ENCODE measurements at places on chromosomes 13 and 19.
A peak's percentile ranks its signal among the peaks of the same experiment; 100 is the strongest.

DNA sequence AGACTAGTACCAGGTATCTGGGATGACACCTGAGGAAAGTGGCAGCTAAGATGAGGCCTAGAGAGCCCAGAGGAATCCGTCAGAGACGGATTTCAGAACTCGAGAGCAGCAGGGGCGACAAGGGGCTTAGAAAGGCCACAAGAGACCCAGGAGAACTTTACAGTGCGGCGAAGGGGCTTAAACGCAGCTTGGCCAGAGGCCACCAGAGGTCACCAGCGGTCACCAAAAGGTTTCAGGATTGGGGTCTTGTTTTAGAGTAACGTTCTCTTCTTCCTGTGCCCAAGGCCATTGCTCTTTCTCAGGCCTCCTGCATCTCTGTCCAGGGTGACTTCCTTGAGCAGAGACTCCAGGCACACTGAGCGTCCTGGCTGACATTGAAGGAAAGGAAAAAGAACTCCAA, 2.2 kb downstream of the ZSCAN22 start:
- DNase-seq: no peak

GRCh38 chr19:38543807-38544568, 73.8 kb downstream of the MAP4K1 start:
- DNase-seq: peak; percentile 57

GRCh38 chr19:17240062-17240752, 5.5 kb downstream of the NR2F6 start:
- no peak for DNase-seq

GRCh38 chr19:38900743-38901190, 998 bp downstream of the NFKBIB start:
- DNase-seq: no peak

GRCh38 chr13:108877300-108877699, 247.9 kb downstream of the MYO16 start:
- DNase-seq: no peak

DNA sequence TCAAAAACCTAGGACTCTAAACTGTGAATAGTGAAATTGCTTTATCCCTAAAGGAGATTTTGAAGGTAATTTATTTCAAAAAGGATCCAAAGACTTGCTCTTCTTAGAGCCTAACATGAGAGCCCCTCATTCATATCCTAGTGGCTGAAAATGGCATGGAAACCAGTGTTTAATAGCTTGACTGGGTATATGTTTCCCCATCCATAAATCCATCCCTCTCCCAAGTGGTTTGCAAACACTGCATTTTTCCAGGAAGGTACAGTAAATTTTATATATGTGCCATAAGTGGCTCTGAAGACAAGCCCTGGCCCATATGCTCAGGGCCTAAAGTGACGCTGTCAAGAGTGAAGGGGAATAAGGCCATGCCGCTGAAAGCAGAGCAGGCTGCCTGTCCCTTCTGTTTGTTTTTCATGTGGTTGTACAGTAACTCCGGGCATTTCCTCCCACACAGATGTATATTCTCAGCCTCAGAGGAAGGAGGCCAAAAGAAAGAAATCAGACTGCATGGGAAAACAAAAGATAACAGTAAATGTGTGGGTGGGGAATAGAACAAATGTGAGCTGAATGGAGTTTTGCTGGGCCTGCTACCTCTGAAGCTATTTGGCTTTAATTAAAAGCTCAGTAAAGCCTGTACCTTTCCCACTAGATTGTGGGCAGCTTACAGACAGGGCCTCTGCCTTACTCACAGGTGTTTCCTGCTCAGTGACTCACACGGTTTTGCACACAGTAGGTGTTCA, 181.9 kb downstream of the PCDH9 start:
- no peak for DNase-seq

DNA sequence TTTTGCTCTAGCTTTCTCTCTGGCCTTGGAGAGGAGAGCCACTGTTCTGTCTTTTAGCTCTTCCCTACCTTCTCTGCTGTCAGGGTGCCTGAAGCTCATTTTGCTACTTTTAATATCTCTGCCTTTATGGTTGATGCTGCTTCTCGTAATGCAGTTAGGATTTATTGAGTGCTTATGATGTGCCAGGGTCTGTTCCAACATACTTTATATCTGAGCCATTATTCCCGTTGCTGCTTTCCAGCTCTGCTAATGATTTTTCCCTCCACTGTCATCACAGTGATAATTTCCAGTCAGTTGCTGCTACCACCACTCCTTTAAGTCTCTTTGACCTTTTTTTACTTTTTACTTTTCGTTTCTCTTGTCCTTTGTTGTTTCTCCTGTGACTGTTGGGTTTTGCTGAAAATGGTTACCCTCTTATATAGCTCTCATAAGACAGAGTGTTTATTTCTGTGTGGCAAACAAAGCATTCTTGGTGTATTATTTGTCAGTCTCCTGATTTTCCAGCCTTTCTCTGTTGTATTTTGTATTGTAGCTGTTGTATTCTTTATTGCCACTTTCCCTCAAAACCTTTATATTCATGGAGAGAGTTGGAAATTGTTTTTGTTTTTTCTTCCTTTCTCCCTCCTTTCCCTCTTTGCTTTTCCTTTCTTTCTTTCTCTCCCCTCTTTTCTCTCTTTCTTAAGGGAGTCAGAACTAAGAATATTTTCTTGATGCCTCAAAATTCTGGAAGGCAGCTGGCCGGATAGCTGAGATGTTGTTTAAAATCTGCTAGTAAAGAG, 37.4 kb downstream of the COG6 start:
- no peak for DNase-seq

GRCh38 chr13:97498419-97498818, 64.5 kb downstream of the RAP2A start:
- DNase-seq: no peak

DNA sequence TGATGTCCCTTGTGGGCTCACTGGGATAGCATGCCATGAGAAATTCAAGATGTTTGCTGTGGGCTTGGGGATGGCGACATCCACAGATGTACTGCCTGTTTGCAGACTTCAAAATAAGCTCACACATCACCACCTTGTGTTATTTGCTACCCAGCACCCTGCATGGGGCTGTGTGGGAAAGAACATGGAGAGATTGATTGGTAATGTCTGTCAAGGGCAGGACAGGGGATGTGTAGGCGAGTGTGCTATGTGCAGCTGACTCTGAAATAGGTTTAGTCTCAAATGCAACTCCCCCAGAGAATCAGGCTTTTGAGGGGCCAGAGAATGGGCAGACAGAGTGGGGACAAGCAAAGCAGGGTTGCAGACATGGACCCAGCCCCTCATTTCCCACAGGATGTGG, 24.7 kb downstream of the PNPLA6 start:
- DNase-seq: no peak

GRCh38 chr19:55716531-55716930, 21.7 kb downstream of the NLRP9 start:
- DNase-seq: no peak

GRCh38 chr19:9535934-9536333, 2.5 kb downstream of the ZNF426 start:
- DNase-seq: no peak

DNA sequence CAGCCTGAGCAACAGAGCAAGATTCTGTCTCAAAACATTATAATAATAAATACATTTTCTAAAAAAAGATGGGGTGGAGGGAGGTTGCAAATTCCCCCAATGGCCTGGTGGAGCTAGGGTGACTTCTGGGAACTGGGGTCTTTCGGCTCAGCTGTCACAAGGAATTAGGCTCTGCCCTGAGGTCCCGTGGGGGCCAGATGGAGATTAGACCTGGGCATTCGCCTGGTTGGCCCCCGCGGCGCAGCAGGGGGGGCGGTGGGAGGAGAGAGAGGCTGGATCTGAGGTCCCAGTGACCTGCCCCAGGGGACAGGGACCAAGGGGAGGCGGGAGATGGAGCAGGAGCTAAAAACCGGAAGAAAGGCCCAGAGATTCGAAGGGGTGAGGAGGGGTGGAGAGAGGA, 14.8 kb downstream of the FUT6 start:
- no peak for DNase-seq

- DNase-seq: no peak
These were observed 7.9 kb downstream of the LRP3 start for GRCh38 chr19:33201886-33202545.

DNA sequence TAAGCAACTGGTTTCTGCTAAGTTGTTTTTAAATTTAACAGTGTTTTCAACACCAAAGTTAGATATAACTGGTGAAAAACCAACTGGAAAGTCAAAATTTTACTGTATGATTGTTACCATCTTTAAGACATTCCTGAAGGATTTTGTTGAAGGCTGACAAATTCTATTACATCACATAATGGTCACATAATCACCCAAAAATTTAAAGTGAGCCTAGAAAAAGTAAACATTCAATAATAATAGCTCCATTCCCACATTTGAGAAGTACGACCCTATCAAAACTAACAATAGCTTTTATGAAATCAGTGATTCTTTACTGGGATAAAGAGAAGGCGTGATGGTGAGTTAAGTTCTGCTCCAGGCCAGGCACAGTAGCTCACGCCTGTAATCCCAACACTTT, 51.6 kb downstream of the USP12 start:
- no peak for DNase-seq

- no peak for DNase-seq
These were observed 112.3 kb downstream of the AKAP11 start for GRCh38 chr13:42384265-42384664.

- DNase-seq: no peak
These were observed 73.4 kb downstream of the SPACA7 start for GRCh38 chr13:112449545-112449930.

- no peak for DNase-seq
These were observed 44.9 kb downstream of the ZNF611 start for GRCh38 chr19:52689843-52690368.

DNA sequence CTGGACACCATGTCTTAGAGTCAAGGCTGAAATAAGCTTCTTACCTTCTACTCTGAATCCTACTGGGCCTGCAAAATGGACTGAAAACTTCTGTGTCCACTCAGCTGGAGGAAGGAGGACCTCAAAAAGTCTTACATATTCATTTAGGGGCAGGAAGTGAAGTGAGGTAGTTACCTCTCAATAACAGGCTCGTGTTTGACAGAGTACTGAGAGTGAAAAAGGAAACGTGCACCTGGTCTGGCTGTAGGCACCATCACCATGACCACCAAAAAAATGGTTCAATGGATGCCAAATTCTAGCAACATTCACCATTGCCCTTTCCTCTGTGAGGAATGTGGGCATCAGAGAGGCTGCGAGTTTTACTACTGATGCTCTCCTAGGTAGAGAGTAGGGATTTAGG, 176.2 kb downstream of the RFC3 start:
- no peak for DNase-seq

DNA sequence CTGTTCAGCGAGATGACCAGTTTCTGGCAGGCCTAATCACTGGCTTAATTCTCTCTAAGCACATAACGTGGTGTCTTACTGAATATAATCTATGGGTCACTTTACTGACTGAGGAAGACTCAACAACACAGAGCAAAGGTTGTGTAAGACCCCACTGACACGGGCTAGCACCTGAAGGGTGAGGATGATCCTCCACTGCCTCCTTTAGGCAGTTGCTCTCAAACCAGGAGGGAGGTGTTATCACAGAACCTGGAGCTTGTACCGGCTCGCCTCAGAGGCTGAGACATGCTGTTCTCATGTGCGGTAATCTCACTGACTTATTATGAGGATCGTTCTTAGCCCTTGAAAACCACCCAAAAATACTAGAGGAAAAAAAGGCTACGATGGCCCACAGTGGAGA, 28.3 kb downstream of the RCBTB2 start:
- no peak for DNase-seq

DNA sequence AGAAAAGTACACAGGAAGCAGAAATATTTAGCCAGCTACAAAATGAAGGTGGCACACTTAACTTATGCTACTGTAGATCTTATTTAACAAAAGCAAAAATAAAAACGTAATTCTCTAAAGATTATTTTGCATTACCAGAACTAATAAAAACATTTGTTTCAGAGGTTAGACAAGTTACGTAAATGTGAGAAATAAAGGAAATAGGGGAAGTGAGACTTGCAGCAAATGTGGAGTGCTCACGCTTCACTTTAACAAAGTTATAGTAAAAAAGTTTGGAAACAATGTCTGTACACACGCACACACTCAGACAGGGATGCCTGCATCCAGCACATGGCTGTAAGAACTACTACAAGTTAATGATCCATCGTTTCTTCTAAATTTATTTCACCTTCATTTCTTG, 83.7 kb downstream of the NALCN start:
- DNase-seq: no peak

DNA sequence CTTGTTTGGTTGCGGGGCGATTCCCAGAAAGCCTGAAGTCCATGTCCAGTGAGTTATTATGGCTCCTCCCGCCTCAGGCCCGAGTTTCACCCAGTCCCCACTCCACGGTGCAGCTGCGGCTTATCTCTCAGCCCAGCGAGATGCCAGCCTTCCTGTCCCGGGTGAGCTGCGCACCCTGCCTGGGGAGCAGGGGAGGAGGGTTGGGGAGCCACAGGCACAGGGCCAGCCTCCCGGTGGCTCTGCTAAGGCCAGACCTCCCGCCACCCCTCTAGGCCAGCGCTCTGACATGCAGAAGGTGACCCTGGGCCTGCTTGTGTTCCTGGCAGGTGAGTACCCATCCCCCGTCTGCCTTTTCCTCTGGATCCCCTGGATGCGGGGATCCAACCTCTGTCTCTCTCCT, 3.5 kb downstream of the FXYD3 start:
- DNase-seq: no peak
